IMR-90 (cell line): ENCODE measurements at places on chromosomes 2 and 18. TPM values are rescaled to one million over a fixed set of nuclear protein-coding genes. Genes with fewer than 3 reads are reported as not detected.

The NGEF gene
- total RNA-seq: 1.1 TPM in 2 replicates

The BABAM2 gene
- 16.7 and 23.1 TPM in 2 replicates for total RNA-seq

The ZC3H15 gene
- total RNA-seq: 22.9 and 65.0 TPM in 2 replicates

The CTLA4 gene
- total RNA-seq: not detected in 2 replicates

The B3GNT7 gene
- under 0.01 TPM in 2 replicates for total RNA-seq

The HOXD1 gene
- total RNA-seq: not detected in 2 replicates

The CPO gene
- not detected in 2 replicates for total RNA-seq

The MEIS1 gene
- 157 and 209 TPM in 2 replicates for total RNA-seq

The SCYGR7 gene
- not detected in 2 replicates for total RNA-seq

The ABCB11 gene
- not detected in 2 replicates for total RNA-seq

The ID2 gene
- 389 and 431 TPM in 2 replicates for total RNA-seq
